Osteoblast (primary cell): ENCODE measurements at places on chromosomes 5 and 9. TPM values are rescaled to one million over a fixed set of nuclear protein-coding genes. Genes with fewer than 3 reads are reported as not detected.

NELFB gene
- 46.0 and 47.4 TPM in 2 replicates for total RNA-seq

GRCh38 chr5:40790947-40791593 lies 7.1 kb downstream of the PRKAA1 start:
- no peak for DNase-seq

- no peak for DNase-seq
Measured at GRCh38 chr5:131206772-131207171, 36.0 kb downstream of the LYRM7 start.

DNA sequence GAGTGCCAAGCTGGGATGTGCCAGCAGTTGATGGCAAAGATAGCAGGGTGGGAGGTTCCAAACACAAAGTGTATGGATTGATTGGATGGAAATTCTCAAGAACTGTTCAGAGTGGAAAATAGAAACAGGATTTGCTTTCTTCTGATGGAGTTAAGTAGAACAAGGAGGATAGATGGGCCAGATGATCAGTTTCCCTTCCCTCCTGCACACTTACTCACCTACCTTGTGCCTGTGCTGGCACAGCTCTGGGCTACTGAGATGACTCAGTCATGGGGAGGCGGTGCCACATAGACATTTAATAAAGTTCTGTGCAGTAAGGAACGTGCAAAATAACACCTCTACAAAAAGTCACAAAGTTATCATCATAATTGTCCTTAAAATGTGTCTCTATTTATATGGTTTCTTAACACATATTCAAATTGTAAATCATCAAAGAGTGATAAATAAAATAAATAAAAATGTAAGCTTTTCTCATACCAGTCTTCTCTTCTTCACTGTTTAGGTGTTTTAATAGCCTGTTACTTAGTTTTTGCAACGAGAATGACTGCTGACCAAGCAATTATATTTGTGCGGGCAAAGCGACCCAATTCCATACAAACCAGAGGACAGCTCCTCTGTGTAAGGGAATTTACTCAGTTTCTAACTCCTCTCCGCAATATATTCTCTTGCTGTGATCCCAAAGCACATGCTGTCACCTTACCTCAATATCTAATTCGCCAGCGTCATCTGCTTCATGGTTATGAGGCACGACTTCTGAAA lies 12.7 kb downstream of the PTPDC1 start:
- no peak for DNase-seq

TRPM6 gene
- under 0.01 and 0.29 TPM in 2 replicates for total RNA-seq

DNA sequence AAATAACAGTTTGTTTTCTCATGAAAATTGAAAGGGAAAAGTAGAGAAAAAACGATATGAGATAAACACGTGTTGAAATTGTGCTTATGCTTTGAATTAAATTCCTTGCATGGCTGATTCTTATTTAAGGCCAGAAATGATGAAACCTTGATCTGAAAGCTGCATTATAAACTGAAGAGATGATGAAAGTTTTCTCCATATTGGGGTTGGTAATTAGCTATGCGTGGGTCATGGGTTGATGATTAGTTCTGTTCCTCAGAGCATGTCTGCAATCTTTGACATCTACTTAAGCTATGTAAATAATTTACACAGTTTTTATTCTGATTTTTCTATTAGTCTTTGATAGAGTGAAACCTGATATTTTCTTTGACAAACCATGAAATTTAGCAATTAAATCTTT lies 264.1 kb downstream of the CD180 start:
- DNase-seq: no peak

GRCh38 chr5:146910239-146910638 lies 31.7 kb upstream of the PPP2R2B start:
- no peak for DNase-seq

FIBCD1 gene
- total RNA-seq: 5.1 and 5.3 TPM in 2 replicates

DNA sequence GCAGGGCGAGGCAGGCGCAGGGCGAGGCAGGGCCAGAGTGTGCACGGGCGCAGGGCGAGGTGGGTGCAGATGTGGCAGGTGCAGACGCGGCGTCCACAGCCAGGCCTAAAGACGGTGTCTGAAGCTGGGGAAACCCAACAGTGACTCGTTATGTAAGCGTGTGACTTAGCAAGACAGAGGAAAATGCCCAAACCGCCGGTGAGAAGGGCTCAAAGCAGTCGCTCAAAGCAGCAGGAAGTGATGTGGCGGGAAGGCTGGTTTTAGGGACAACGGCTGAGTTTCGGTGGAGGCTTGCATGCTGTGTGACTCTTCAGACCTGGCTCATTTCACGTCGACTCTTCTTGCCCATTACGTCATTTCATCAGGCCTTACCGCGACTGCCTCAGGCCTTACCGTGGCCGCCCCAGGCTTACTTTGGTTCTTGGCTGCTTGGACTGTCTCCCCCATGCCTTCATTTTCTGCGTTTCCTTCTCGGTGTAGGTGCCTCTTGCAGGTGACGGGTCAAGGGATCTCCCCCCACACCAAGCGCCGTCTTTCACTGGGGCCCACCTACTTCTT lies 50.5 kb upstream of the EXOC3 start:
- peak; percentile 96 for DNase-seq

CAVIN4 gene
- total RNA-seq: 1.4 and 1.5 TPM in 2 replicates

GRCh38 chr9:76001459-76001858 lies 111.0 kb downstream of the PCSK5 start:
- DNase-seq: no peak

DNA sequence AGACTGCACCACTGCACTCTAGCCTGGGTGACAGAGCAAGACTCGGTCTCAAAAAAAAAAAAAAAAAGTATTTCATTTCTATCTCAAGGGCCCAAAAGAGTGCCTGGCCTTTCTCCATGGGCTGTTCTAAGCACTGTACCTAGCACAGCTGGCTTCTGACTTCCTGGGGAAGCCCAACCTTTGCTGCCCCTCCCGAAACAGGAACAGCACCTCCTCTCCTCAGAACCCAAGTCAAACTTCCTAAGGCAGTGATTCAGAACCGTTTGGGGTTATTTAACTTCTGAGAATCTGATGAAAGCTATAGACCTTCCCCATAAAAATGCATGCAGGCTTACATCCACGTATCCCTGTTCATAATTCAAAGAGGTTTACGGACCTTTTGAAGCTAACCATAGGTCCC lies 57.8 kb downstream of the NRG2 start:
- DNase-seq: no peak

DNA sequence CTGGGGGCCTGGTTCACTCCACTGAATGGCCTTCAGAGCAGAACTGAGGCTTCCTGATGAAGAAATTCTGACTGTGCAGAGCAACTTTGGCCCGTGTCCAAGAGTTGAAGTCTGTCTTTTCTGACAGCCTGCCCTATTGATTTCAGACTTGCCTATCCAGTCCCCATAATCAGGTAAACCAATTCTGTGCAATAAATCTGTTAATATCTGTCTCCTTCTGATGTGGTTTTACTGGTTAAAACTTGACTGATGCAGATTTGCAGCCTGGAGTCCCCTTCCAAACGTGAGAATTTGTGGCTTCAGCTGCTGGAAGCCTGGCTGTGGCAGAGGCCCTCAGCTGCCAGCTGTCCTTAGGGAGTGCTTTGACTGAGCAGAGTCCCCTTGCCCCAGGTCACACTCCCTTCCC lies 283.9 kb upstream of the ANKRD55 start:
- no peak for DNase-seq

GRCh38 chr9:8514760-8515159 lies 715.2 kb upstream of the DMAC1 start:
- DNase-seq: no peak

ARSI gene
- 4.7 and 6.5 TPM in 2 replicates for total RNA-seq

RALGPS1 gene
- 5.1 and 5.3 TPM in 2 replicates for total RNA-seq

- DNase-seq: no peak
Measured at GRCh38 chr5:73909474-73909873, 283.5 kb downstream of the ARHGEF28 start.

DNA sequence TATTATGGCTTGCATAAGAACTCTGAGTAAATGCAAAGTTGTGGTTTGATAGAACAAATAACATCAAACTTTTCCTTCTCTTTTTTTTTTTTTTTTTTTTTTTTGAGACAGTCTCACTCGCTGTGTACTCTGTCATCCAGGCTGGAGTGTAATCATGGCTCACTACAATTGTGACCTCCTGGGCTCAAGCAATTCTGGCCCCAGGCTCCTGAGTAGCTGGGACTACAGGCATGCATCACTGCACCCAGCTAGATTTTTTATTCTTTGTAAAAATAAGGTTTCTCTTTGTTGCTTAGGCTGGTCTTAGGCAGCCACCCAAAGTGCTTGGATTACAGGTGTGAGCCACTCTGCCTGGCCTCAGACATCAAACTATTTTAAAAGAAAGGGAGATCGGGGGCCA lies 19.0 kb upstream of the PTGER4 start:
- DNase-seq: no peak
